H1 (cell line): ENCODE measurements at places on chromosomes 4 and X. TPM values are rescaled to one million over a fixed set of nuclear protein-coding genes. Genes with fewer than 3 reads are reported as not detected.

The DGKK gene
- 3.2 and 4.9 TPM in 2 replicates for polyA plus RNA-seq

The CT55 gene
- polyA plus RNA-seq = 0.09 and 0.15 TPM in 2 replicates

The PNMA5 gene
- 0.11 and 0.14 TPM in 2 replicates for polyA plus RNA-seq

GRCh38 chr4:83075311-83076095 is 39.0 kb downstream of the PLAC8 start:
- no peak for DNase-seq

The CABS1 gene
- 0.03 TPM in 1 of 2 replicates, not detected in the other for polyA plus RNA-seq

GRCh38 chrX:33190016-33190415 is 21.3 kb downstream of the DMD start:
- no peak for DNase-seq

DNA sequence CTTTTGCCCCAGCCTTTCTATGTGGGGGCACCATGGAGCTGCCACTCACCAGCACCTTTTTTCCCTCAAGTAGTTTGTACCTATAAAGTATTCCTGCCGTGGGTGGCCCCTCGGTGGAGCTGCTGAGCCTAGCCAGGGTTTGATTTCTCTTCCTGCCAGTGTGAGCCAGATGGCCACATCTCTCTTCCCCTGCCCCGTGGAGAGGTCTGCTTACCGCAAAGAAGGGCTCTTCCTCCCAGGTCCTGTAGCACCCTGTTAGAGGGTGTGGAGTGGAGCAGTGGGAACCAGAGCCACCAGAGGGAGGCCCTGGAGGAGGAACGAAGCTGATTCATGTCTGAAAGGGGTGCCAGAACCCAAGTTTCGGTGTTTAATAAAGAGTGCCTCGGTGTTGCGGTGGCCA is 95.4 kb downstream of the PTTG2 start:
- DNase-seq = no peak

- no peak for DNase-seq
Measured at GRCh38 chr4:11446155-11446811, 17.6 kb upstream of the HS3ST1 start.

DNA sequence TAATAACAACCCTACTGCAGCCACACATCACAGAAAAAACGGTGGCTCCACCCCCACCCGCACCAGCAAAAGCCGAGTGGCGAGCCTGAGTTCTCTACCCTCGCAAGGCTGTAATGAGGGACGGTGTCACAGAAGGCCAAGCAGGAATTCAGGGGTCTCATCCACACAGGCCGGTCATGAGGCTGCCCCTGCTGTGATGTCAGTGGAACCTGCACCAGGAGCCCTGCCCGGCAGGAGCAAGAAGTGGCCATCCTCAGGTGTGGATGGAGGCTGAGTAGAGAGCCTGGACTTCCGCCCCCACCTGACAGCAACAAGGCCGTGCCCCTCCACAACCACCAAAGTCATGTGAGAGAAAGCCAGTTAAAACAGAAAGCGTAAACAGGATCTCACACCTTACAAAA is 20.6 kb downstream of the LYAR start:
- no peak for DNase-seq

DNA sequence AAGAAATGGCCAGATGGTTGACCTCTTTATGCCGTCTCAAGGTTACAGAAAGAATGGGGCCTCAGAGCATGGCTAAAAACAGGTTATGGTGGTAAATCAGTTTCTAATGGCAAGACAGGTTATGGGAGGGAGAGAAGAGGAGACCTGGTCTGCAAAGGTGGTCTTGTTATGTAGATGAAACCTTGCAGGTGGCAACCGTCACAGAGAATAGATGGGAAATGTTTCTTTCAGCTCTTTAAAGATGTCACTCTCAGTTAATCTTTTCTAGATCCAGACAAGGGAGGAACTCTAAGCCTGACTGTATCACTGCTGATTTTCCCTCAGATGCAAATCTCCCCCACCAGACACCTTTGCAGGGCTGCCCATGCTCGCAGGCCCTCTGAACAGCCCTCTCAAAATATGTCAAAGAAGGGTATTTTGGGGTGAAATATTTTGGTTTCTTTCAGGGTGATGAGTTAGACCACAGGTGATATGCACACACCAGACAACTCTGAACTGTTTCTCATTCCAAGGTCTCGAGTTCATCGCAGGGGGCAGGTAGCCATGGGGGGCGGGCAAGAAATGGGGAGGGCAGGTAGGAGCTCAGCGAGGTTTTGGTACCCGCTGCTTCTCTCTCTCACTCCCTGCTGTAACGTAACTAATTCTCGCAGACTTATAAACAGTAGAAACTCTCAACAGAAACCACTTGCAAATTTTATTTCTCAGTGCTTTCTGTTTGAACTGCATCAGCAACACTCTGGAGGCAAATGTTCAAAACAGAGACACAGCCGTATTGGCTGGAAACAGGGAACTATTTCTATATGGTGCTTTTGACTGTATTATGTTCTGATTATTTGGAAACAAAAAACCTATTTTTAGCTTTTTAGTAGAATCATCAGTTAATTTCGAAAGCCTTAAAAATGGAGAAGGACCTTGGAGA is 32.4 kb downstream of the CASP3 start:
- DNase-seq = no peak

DNA sequence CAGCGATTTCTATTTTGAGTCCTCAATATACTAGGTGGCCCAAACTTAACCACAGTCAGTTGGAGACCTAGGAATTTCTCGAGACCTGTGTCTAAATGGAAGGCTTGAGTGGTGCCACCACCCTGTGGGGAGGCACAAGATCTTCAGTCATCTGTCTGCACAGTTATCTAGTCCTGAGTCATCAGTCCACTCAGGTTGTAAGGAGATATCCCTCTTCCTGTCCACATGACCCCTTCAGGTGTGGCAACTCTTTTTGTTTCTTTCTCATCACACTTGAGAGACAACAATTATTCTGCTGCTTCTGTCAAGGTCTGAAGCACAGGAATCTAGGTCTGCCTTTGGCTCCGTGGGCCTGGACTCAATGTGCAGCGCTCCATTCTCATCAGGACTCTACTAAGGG is 64.4 kb upstream of the IBSP start:
- DNase-seq = no peak

GRCh38 chr4:147717878-147718277 is 14.0 kb upstream of the ARHGAP10 start:
- no peak for DNase-seq

The SULT1E1 gene
- polyA plus RNA-seq = not detected in 2 replicates

The MFAP3L gene
- 5.8 and 7.0 TPM in 2 replicates for polyA plus RNA-seq

GRCh38 chr4:163568843-163569242 is 74.4 kb downstream of the TMA16 start:
- no peak for DNase-seq

DNA sequence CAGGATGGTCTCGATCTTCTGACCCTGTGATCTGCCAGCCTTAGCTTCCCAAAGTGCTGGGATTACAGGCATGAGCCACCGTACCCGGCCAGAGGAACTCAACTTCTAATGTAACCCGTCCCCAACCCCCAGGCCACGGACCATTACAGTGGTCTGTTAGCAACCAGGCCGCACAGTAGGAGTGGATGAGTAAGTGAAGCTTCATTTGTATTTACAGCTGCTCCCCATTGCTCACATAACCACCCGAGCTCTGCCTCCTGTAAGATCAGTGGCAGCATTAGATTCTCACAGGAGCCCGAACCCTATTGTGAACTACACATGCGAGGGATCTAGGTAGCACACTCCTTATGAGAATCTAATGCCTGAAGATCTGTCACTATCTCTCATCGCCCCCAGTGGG is 119.6 kb downstream of the SHROOM3 start:
- no peak for DNase-seq

DNA sequence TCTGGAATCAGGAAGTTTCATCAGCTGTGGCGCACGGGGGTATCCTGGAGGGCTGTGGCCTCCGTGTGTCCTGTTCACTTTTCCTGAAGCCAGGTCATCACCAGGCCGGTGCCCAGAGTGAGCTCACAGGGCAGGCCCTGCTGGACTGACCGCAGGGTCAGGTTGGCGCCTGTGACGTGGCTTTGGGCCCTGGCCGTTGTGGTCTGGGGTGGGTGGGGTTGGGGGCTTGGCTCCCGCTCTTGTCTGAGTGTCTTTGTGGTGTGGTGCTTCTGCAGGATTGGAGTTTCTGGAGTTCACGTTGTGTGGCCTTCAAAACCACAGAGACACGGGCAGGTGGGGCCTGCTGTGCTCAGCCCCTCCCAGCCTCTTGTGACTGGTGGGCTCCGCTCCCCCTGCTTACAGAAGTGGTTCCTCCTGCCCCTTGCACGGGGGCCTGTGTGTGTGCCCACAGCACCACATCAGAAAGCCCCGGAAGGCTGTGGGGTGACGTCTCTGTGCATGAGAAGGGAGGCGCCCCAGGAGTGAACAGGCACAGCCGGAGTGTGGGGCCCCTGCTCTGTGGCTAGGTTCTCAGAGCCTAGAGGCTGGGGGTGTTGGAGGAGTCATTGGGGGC is 9.5 kb downstream of the RGS12 start:
- DNase-seq = no peak

DNA sequence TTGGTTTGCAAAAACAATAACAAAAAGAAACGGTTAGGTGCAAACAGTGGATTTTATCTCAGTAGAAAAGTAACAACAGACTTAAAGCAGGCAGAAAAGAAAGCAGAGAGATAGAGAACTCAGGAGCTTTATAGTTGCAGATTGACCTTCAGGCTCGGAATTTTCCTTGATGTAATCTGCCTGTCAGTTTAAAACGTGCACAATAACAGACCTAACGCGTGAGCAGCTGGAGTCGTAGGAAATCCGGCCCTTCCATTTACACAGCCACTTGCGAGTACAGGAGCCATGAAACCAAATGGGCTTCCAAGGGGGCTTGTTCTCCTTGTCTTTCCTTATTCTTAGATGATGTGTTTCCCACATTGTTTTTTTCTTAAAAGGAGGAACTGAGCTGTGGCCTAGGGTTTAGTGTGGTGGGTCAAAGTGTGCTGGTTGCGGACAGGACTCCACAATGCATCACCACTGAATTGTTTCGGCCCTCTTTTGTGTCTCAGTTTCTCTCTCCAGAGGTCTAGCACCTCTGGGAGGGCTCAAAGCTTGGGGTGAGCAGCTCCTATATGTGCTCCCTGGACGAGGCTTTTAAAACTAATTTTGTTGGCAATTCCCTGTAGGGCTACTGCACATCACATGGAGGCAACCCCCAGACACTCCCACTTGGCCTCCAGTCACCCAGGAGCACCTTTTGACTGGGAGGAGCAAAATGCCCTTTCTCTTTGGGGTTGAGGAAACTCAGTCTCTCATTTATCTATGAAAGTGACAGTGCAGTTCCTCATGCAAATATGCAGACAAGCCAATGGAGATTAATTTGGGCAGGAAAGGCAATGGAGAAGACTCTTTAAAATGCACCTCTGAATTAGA is 13.9 kb upstream of the MPP1 start:
- DNase-seq = no peak

DNA sequence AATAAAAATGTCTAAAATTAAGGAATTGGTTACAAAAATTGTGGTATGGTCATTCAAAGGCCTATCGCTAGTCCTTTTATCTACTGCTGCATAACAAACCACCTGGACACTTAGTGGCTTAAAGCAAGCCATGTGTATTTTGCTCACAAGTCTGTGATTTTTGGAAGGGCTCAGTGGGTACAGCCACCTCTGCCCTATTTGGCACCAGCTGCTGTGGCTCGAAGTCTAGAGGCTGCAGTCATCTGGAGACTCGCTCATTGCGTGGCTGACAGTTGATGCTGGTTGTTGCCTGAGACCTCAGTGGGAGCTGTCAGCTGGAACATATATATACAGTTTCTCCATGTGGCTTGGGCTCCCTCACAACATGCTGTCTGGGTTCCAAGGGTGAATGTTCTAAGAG is 60.8 kb upstream of the MID1 start:
- no peak for DNase-seq

DNA sequence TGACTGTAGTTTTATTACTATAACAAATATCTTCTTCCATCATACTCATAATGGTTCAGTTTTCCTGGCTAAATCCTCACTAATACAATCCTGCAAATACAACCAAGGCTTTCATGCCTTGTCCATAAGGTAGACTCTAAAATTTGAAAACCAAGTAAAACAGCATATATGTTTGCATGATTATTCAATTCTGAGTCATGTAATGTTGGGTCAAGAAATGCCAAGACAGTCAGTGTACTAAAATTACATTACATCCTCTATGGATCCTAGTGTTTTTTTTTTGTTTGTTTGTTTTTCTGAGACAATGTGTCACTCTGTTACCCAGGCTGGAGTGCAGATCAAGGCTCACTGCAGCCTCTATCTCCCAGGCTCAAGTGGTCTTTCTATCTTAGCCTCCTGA is 38.6 kb upstream of the TEX13D start:
- DNase-seq = no peak

DNA sequence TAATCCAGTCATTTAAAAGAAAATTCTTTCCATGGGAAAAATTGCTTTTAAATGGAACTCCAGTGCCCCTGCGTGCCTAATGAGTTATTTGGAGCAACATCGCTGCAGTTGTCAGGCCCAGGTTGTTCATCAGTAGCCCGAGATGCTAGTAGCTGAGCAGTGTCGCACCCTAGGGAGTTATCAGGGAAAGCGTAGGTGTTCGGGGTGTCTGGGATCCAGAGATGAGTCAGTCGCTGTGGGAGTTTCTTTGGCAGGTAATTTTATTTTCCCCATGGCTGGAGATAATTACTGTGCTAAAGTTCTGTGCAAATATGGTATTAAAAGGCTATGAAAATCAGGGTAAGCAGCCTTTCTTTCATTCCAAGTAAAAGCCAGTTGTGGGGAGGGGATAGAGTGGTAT is 49.4 kb downstream of the ANXA3 start:
- no peak for DNase-seq

GRCh38 chr4:42308247-42308646 is 89.0 kb upstream of the SHISA3 start:
- no peak for DNase-seq

GRCh38 chr4:138902705-138903104 is 112.9 kb upstream of the NOCT start:
- no peak for DNase-seq

The IL15 gene
- polyA plus RNA-seq = 0.28 and 0.30 TPM in 2 replicates

The GAGE12H gene
- not detected in 2 replicates for polyA plus RNA-seq

GRCh38 chrX:142036116-142036515 is 132.4 kb downstream of the MAGEC1 start:
- DNase-seq = no peak

DNA sequence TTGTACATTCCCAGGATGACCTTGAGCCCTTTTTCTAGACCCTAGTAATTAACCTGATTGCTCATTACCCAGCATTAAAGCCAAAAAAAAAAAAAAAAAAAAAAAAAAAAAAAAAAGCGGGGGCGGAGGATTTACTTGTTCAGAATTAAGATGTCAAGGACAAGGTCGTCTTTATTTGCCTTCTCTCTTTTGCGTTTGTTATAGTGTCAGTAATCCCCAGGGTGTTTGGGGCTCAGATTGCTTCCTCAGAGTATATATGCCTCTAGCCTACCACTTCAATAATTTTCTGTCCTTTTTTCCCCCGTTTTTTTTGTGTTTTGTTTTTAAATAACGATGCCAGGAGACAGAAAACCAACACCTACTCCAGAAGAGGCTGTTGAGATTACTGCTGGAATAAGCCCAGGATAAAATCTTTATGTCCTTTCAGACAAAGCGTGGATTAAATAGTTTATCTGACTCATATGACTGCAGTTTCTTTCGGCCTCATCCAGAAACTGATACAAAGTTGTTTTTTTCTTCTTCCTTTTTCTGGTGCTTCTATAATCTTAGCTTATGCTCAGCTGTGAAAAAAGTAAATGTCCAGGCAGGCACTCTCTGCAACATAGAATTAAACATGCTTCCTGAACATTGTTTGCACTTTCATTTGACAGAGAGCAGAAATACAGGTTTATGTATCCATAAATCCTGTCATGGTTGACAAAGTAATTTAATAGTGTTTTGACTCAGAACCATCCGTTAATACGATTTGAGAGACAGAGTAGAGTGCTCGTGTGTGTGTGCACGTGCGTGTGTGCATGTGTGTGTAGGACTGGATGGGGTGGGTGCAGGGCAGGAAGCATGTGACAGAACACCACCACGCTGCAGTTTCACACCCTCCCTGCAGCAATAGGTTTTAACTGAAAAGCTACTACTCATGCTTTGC is 138.6 kb downstream of the AFF1 start:
- no peak for DNase-seq

The IBSP gene
- not detected in 2 replicates for polyA plus RNA-seq

The NSUN7 gene
- polyA plus RNA-seq = 8.8 and 9.6 TPM in 2 replicates

The ZNF630 gene
- polyA plus RNA-seq = 0.67 and 0.72 TPM in 2 replicates
